ENCODE measurements at places on chromosomes 12 and 14. TPM values are rescaled to one million over a fixed set of nuclear protein-coding genes. Genes with fewer than 3 reads are reported as not detected.

- no peak for DNase-seq
Measured at GRCh38 chr14:92447416-92448197, 66.0 kb upstream of the RIN3 start.

- no peak for DNase-seq
Measured at GRCh38 chr12:38921025-38921677, 15.8 kb upstream of the CPNE8 start.

GRCh38 chr14:104888489-104889374 is 23.7 kb downstream of the CEP170B start:
- DNase-seq = no peak

- DNase-seq = no peak
Measured at GRCh38 chr12:104513681-104514080, 56.9 kb downstream of the CHST11 start.

GRCh38 chr12:98559666-98560065 is 33.8 kb upstream of the SLC25A3 start:
- DNase-seq = no peak

DNA sequence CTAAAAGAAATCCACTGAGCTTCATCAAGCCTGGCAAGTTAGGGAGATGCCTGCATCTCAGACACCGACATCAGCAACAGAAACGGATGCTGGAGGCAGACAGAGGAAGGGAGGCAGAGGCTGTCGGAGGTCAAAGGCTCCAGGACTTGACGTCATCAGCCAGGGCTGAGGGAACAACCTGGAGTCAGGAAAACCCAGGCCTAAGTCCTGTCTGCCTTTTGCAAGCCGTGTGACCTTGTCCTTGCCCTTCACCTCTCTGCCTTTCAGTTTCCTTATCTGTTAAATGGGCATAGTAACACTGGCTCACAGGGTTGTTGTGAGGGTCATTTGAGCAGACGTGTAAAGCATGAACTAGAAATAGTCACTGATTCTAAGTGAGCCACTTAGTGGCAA is 194.2 kb downstream of the BCL11B start:
- no peak for DNase-seq

DNA sequence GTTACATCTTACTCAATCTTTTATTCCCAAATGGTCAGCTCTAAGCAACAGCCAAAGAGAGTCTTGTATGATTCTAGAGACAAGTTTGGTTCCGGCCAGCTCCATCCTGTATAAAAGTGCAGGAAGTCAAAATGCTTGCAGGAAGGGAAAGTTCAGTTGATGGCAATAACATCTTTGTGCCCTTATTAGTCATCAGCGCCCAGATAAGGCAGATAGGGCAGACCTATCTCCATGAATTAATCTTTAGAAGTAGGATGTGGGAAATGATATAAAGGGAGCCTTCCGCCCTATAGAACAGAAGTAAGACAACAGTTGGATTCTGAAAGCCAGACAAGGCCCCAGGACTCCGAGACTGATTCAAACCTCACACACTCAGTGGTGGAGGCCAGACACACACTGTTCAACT is 6.4 kb downstream of the GNS start:
- peak; percentile 19 for DNase-seq

Gene SELPLG
- polyA plus RNA-seq = 3.8 TPM

Gene APOF
- polyA plus RNA-seq = not detected

All from forelimb muscle (tissue), 1 donor.